ENCODE measurements at places on chromosomes 5 and 9.

DNA sequence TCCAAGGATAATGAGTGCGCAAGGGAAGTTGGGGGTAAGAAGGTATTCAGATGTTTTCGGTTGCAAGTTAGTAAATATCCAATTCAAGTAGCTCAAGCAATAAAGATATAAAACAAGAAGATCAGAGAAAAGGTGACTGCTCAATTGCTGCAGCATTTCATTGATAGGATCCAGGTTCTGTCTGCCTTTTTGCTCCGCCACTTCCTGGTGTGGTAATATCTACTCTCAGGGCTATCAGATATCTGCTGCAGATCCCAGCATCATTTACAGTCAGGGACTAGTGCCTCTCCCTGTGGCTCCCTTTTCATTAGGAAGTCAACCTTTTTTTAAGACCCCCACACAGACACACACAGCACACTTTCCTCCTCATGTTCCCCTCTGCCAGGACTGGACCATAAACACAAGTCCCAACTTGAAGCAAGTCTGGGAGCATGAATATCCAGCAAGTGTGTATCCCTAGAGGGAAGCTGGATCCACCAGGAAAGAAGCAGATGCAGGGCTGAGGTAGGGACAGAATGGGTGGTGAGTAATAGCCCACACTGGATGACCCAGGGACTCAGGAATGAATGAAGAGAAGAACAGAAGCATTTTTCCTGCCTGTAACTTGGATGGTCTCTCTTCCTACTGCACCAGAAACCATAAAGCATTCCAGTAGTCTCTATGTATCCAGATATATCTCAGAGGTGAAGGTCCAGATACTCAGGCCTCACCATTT lies 53.7 kb downstream of the ZNF622 start:
- DNase-seq, result no peak

DNA sequence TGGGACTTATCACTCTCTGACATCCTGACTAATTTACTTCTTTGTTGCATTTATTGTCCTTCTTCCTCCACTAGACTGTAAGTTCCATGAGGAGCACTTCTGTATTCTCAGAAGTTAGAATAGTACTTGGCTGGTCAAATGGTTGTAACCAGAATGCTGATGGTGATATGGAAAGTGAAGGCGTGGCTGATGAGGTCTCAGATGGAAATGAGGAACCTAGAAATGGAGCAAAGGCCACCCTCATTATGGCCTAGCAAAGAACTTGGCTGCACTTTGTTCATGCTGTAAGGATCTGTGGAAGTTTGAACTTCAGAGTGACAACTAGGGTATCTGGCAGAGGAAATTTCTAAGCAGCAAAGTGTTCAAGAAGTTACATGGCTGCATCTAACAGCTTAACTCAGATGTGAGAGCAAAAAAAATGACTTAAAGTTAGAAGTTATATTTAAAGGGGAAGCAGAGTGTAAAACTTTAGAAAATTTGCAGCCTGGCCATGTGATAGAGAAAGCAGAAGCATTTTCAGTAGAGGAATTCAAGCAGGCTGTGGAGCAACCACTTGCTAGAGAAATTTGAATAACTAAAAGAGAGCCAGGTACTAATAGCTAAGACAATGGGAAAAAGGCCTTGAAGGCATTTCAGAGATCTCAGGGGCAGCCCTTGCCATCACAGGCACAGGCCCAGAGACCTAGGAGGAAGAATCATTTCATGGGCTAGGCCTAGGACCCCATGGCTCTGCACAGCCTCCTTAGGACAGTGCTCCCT lies 14.9 kb upstream of the SLC22A5 start:
- no peak for DNase-seq

DNA sequence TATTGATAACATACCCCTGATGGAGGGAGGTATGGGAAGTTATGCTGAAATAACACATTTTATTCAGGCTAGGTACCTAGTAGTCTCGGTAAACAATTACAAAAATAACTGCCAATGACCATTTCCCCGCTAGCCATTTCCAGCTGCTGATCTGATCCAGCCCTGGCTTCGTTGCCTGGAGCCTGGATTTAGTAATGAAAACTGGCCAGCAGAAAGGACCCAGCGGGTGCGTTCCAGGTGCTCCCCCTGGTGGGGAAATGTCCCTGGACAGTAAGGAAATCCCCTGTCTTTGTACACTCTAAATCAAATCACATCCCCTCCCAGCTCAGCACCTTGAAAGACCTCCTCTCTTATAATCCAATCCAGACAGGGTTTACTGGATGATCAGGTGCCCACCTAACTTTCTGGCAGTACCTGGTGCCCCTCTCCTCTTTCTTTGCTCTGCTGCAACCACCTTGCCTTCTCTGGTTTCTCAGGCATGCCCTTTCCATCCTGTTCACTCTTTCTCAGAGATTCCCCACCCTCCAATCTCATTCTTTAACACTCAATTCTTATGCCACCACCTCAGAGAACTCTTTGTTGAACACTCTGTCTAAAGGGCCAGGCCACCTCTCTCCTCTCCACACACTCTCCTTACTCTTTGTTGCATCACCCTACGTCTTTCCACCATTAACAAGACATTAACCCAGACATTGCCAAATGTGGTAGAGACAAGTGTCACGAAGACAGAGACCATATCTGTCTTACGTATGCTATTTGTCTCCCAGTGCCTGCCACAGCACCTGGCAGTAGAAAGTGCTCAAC lies 50.1 kb upstream of the SMAD5 start:
- DNase-seq, result no peak

GRCh38 chr5:32572778-32573480 lies 12.4 kb upstream of the SUB1 start:
- no peak for DNase-seq

- no peak for DNase-seq
Observed at GRCh38 chr9:79707589-79707988, 135.8 kb downstream of the TLE4 start.

GRCh38 chr5:53126521-53126920 lies 17.0 kb upstream of the MOCS2 start:
- DNase-seq, result no peak

- DNase-seq, result no peak
Observed at GRCh38 chr5:166860426-166860825, 1431.0 kb upstream of the WWC1 start.

- DNase-seq, result no peak
Observed at GRCh38 chr9:111035543-111036428, 2.5 kb downstream of the LPAR1 start.

- DNase-seq, result peak; percentile 42
Observed at GRCh38 chr5:31186672-31187267, 6.7 kb upstream of the CDH6 start.

DNA sequence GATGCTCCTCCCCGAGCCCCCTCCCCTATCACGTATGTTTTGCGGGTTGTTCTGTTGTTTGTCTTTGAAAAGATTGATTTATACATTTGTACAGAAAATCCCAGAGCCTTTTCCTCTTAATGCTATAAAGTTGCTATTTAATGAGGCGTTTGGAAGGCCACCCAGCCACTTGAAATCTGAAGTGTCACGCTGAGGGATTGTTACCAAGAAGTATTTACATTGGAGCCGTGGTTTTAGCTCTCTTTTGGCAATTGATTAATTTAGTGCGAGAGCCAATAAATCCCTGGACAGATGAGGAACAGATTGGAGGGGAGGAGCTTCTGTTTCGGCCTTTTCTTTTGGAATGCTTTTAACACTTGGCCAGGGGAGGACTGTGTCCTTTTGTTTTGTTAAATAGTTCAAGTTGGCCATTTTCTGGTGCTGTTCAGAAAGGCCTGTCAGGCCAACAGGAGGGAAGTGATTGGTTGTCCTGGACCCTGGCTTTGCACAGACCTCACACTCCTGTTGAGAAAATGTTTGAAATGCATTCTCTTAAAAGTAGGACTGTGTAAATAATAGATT lies 250.2 kb downstream of the PDZD2 start:
- DNase-seq, result no peak

- DNase-seq, result no peak
Observed at GRCh38 chr5:76709762-76710161, 6.2 kb upstream of the F2R start.

DNA sequence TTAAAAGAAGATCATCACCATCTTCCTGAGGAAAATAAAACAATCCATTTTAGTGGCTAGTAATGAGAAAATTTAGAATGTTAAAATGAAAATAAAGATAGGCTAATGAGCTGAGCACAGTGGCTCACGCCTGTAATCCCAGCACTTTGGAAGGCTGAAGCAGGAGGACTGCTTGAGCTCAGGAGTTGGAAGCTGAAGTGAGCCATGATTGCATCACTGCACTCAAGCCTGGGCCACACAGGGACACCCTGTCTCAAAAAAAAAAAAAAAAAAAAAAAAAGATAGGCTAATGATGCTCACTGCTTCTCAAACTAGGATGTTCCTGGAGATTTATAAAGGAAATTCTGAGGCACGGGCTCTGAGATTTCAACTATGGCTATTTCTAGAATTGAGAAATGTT lies 50.3 kb downstream of the CPLANE1 start:
- DNase-seq, result no peak

GRCh38 chr9:76744336-76744735 lies 19.9 kb upstream of the PCA3 start:
- DNase-seq, result peak; percentile 46

DNA sequence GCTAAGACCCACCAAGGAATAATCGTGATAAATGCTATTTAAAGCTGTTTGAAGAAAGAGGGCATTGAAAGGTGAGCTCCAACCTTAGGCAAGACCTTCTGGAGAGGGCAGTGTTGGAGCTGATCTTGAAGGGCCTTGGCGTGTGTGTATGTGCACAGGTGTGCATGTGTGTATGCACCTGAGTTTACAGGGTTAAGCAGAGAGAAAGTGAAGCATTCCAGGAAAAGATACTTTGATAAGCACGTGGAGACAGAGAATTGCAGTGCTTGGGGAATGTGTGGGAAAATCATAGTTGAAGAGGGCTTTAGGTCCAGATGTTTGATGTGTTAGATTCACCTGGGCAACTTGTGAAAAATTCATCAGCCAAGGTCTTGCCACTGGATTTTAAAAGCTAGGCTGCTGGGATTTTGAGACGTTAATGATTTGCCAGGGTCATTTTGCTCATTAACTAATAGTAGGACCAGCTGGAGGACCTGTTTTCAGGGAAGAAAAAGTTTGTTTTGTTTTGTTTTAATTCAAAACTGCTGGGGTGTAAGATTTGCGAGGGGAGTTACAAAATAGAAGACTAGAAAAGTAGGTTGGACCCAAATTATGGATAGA lies 78.3 kb upstream of the ANKRD55 start:
- no peak for DNase-seq

Measured in SW480 (cell line).